Cortex of kidney (tissue), 1 donor: ENCODE measurements at places on chromosomes 5 and 9.

GRCh38 chr9:137723783-137724445 lies 105.1 kb downstream of the EHMT1 start:
- no peak for DNase-seq

GRCh38 chr9:976258-976942 lies at the start of gene DMRT3:
Gene DMRT3, plus strand, starts transcription at chr9:976655. Its CDS starts 347 bp downstream, at chr9:977002.
- DNase-seq, result no peak

DNA sequence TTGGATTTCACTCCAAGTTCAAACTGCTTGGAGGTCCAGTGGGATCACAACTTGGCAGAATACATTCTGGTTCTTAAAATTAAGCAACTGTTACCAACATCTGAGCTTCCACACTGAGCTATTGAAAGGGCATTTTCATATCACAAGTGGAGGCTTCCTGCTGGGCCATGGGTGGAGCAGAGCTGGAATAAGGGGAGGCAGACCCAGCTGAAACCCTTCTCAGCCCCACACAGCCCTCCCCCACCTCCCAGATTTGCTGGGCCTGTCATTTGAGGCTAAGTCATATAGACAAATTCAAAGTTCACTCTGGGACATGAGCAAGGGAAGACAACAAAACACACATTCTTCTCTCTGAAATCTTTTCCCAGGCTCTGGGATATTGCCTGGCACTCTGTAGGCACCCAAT lies 79.9 kb downstream of the ACTL7B start:
- no peak for DNase-seq

DNA sequence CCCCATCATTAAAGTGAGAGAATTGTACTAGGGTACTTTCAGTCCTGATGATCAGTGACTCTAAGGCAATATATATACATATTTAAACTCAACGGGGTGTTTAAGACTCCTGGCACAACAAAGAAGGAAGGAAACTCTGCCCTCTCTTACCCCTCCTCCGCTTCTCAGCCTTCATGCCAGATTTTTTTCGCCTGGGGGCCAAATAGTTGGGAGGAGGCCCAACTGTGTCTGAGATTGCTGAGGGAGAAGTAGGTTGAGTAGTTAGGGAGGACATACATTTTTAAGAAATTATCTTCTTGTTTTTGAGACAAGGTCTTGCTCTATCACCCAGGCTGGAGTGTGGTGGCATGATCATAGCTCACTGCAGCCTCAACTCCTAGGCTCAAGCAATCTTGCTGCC lies 127.7 kb upstream of the SHB start:
- no peak for DNase-seq

DNA sequence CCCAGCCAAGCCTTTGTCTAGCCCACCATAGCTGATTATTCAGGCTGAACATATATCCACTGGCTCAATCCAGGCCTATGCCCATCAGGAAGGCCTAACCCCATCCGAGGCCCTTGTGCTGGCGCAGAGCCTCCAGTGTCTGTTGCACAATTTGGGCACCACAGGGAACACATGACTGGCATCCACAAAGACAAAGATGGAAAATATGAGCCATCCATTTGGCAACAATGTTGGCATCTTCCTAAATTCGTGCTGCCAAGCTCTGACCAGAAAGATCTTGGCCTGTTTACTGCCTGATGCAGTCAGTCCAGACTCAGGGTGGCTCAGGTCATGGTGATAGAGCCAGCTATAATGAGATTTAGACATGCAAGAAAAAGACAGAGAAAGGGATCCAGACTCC lies 233.8 kb downstream of the PIK3R1 start:
- no peak for DNase-seq

- no peak for DNase-seq
Measured at GRCh38 chr5:138641547-138642298, 66.5 kb upstream of the HSPA9 start.

GRCh38 chr9:75914002-75914401 lies 23.5 kb downstream of the PCSK5 start:
- no peak for DNase-seq
